ENCODE measurements at places on chromosomes 13 and 19.

GRCh38 chr13:50518131-50518530 lies 325.4 kb downstream of the DLEU7 start:
- no peak for DNase-seq

DNA sequence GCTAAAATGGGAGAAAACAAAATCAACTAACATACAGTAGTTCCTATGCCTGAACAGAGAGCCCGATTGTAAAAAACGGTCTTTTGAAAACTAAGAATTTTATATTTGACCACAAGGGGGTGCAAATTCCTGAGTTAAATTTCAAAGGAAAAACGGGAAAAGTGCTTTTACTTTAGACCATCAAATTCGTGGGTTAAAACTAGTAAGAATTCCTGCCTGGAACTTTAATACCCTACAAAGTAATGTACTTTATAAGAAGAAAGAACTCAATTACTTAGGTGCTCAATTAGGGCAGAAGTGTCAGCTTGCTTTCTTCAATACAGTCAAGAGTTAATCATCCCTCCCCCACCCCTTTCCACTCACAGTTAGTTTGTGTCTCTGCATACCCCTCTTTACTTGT lies 69.8 kb downstream of the KCNRG start:
- no peak for DNase-seq

DNA sequence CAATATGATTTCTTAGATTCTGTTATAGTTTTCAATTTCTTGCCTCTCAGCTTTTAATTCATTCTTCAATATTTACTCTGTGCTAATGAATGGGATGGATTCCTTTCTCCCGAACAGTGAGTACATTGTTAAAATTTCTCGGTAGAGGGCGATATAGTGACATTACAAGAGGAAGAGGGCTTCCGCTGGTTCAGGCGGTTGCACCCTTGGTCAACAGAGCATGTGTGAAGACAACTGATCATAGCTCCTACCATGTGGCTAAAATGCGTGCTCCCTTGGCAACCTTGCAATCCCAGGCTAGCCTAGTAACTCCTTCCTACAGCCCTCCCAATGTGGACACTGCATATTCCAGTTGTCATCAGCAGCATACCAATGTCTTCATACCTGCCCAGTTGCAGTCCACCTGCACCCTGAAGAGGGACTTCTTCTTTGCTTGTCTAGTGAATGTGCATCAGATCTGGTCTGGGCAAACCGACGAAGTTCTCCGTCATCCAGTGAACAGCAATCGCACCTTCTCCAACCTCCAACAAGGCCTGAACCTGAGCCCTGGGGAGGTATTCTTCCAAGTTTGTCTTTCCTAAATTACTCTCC lies 653.0 kb upstream of the GPC6 start:
- no peak for DNase-seq

DNA sequence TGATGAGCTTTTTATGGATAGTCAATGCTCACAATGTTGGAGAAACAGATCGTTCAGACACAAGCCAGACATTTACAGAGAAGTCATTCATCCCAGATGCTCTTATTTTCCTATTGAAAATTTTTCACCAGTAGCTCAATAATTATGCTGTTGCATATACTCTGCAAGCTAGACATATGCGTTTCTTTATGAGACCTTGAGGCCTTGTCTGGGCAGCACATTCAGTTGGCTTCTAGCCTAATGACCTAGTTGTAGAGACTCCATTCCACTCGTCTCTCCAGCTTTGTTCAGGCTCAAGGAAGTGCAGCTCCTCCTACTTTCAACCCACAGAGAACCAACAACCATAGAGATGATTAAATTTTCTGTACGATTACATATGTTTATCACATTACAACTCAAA lies 237.7 kb downstream of the MZT1 start:
- DNase-seq = no peak

DNA sequence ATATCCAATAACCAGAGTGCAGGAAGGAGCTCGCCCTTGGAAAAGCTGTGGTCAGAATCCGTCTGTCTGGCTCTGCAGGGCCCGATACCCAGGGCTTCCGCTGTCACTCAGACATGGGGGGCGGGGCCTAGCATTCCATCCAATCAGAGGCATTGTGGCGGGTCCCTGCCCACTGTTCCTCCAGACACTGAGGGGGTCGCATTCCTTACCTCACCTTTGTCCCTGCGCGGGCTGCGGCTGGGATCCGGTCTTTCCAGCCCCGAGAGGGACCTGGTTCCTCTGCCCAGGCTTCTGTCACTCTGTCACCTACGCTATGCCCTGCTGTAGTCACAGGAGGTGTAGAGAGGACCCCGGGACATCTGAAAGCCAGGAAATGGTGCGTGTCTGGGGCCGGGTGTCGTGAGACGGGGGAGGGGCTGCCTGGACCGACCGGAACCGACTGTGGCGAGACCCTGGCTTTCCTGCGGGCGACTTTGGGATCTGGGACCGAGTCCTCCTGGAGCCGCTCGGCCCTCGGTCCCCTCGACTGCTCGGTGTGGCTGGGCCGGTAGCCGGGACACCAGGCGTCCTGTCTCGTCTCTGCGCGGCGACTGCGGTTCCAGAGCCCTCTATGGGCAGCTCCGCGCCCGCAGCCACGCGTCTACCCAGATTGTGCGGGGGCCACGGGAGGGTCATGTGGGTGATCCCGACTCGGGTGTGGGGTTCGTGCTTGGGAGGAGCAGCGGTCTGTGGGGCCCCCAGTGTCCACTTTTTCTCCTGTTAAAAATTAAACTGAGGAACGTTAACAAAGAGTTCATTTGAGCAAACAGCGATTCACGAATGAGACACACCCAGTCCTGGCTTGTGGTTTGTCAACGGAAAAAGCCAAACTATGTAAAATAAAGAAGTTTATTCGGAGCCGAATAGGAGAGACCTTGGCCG lies at the start of gene ZNF69:
TSS of gene ZNF69 (plus strand) at position 172 of the 921 bp plus-strand sequence. CDS start at position 314, 142 bp downstream.
- peak; percentile 52 for DNase-seq

GRCh38 chr19:43553656-43554055 lies 20.7 kb downstream of the ZNF575 start:
- DNase-seq = no peak

- no peak for DNase-seq
Measured at GRCh38 chr19:18768997-18769891, 21.9 kb downstream of the COMP start.

DNA sequence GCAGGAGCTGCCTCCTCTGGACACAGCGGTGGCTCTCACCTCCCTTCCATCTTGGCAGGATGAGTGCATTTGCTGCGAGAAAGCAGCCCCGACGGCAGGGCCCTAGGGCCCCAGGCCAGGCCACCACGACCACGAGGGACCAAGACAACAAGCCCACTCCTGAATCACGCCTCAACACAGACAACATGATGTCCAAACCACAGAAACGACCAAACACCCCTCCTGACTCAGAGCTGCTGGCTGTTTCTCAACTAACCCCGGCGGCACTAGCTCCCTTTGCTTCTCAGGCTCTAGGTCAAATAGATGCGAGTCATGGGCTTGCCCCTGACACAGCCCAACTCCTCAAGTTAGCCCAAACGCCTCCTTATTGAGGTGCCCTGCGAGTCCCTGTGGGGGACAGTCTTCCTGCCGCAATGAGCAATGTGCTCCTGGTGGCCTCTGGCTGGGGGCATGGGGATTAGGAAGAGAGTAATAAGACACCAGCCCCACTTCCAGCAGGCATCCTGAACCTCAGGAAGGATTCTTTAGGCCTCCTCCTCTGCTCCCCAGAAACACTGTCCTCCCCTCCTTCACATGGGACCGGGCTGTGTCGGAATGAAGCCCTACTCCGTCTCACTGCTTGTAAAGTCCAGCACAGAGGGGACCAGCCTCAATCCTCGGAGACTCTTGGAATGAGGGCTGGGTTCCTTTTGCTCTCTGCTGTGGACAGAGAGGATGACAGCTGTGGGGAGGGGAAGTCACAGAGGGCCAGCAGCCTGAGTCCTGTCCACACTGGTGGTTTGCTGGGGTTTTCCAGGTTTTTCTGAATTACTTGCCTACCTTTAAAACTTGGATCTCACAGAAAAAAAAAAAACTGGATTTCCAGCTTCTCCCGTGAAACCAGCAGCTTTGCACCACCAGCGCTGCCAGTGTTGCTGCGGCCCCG lies 6.9 kb upstream of the ATF5 start:
- no peak for DNase-seq

DNA sequence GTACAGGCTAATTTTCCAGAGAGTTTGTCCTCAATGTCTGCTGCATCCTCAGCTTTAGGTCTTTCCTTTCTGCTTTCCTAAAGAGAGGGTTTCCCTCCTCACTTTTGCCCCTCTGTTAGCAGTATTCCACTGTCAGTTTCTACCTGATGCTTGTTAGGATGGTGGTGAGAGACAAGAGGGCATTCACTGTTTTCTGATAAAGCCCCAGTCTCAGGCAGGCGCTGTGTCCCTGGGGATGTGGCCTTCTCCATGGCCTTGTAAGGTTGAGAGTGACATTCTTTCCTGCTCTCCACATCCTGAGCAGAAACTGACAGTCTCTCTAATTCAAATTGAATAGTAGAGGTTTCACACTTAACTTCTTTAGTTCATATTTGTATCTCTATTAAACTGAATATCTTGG lies 14.9 kb downstream of the C13orf42 start:
- no peak for DNase-seq

DNA sequence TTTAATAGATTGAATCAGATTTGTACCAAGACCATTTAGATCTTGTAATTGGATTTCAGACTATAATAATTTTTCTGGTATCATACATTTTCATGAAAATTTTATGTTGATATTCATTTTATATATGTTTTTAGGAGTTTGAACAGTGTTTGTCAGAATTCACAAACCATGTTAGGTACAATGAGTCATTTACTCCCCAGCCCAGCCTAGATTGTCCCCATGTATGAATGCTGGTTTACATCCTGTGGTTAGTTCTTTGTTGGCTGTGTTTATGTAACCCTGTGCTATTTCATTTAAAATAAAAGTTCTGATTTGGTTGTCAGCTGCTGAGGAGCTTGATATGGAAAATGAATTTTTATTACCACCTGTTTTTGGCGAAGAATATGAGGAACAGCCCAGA lies 96.7 kb downstream of the GJA3 start:
- no peak for DNase-seq

DNA sequence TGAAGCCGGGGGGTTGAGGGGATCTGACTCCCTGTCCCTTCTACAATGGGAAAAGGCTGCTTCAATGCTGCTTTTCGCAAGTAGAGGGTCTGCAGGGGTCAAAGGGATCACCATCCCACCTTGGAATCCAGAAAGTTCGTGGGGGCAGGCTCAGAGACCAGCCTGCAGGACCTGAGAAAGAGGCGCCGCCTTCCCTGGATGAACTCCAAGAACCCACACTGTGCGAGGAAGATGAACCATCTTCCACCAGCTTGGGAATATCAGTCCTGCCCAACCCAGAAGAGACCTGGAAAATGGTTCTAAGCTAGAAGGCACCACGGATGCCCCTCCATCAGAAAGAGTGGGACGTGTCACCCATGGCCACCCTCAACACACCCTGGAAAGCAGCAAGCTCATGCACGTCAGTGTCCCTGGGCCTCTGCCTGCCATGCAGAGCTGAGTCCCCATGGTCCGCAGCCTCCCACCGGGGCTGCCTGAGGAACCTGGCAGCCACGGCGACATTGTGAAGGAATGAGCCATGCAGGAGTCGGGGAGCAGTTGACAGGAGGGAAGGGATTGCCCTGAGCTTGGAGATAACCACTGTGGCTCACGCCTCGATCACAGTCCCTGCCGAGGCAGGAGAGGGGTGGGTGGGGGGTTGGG lies 14.6 kb downstream of the RAB3D start:
- DNase-seq = no peak

- no peak for DNase-seq
Measured at GRCh38 chr13:100512422-100512821, 76.2 kb downstream of the GGACT start.

GRCh38 chr19:41288673-41289530 lies 21.1 kb upstream of the CCDC97 start:
- no peak for DNase-seq

GRCh38 chr13:71382285-71382684 lies 484.7 kb downstream of the DACH1 start:
- DNase-seq = no peak

DNA sequence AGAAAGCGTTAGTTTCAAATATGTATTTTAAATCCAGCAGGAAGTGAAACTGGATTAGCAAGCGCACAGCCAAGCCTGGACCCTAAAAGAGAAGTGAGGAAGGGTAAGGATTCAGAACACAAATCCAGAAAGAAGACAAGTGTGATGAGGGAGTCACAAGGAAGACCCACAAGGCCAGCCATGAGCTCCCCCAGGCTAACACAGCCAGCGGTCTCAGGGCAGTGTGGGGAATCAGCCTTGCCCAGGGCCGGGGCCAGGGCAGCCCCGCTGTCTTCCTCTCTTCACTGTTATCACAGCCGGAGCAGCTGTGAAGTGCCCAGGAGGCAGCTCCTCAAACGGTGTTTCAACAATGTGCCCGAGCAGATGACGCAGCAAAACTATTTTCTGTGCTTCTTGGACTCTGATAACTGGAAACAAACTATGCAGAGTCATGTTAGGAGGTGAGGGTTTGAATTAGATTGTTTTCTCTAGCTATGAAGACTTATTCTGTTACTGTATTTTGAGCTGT lies 12.2 kb upstream of the CDC16 start:
- DNase-seq = no peak

GRCh38 chr19:33279430-33280350 lies 22.6 kb downstream of the CEBPA start:
- no peak for DNase-seq

DNA sequence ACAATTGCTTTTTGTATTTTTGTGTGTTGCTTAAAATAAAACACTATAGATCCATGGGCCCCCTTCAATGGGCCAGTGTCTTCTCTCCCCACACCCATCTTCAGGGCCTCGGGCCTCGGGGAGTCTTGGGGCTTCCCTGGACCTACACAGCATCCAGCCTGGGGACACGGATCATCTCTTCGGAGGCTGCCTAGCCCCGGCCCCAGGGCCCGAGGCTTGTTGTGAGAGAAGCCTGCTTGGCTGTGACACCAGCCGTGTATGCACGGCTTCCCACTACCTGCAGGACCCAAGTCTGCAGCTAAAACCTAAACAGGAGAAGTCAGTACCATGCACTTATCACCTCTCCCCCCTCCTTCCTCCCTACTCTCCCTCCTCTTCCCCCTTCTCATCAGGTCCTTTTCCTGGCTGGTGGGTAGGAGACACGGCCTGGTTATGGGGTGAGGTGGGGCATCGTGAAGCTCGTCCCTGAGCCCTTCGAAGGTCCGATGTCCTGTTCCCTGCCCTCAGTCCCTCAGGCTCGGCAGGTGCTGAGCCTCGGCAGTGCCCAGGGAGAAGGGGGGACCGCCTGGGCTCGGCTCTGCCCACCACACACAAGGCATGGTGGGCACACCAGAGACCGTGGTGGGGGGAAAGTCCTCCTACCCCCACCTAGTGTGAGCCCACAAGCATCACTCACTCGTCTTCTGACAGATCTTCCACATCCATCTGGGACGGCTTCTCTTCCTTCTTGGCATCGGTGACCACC lies 9.5 kb downstream of the C13orf46 start:
- no peak for DNase-seq

GRCh38 chr13:21077076-21077787 lies 15.8 kb upstream of the LATS2 start:
- DNase-seq = no peak
